T47D (cell line): ENCODE measurements at places on chromosomes 2 and 18.

DNA sequence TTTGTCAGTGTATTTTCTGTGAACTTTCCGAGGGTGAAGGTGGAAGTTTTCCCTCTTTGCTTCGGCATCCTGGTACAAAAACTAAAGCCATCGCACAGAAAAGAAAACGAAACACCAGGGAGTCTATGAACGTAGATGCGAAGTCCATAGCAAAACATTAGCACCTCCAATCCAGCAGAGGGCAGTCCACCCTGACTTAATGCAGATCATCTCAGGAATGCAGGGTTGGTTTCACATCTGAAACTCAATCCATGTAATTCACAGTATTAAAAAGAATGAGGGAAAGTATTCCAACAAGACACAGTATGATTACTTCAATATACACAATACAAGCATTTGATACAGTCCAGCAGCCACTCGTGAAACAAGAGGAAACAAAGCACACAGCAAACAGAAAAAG is 70.8 kb downstream of the RTP5 start:
- DNase-seq: no peak

GRCh38 chr2:74502147-74502719 is 2.8 kb upstream of the LBX2 start:
- DNase-seq: no peak

GRCh38 chr2:134912361-134912760 is 6.3 kb upstream of the CCNT2 start:
- no peak for DNase-seq

GRCh38 chr18:11689669-11690565 is 853 bp downstream of the GNAL start:
- peak; percentile 46 for DNase-seq

GRCh38 chr2:9010866-9011265 is 7.4 kb upstream of the MBOAT2 start:
- no peak for DNase-seq

GRCh38 chr2:95539290-95539689 is 52.5 kb upstream of the TRIM43 start:
- DNase-seq: no peak

DNA sequence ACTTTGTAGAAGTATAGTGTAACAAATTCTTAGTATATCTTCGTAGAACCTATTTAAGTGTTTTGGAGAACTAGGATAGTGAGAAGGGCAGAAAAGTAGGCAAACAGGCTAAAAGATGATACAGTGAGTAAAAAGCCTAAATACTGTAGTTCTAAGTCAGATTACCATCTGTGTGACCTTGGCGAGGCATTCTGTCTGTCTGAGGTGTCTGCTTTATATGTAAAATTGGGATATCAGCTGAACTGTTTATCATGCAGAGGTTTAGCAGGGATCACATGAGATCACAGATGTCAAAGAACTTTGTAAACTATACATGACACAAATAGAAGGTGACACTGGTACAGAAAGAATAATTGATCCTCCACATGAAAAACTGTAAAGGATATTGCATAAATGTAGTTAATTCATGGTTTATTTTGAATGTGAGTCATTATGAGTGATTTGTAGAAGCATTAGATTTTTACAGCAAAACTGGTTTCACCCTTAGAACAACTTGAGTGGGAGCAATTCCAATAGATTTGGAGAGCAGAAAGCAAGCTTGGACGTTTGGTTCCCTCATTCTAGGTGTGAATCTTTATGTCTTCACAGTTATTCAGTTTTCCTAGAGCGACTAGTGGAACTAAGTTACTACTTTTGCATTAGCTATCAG is 41.9 kb downstream of the TAF1B start:
- no peak for DNase-seq
